Stimulated activated CD4-positive, alpha-beta T cell treated with anti-CD3 and anti-CD28 coated beads, Interleukin-1b, Interleukin-23, amount 100 ng/mL, for 1 hour (primary cell): ENCODE measurements at places on chromosomes 3 and 15.

GRCh38 chr3:107816107-107816506, 274.7 kb downstream of the CD47 start:
- no peak for DNase-seq

- DNase-seq = no peak
Observed at GRCh38 chr3:53144862-53145712, 14.9 kb upstream of the RFT1 start.

DNA sequence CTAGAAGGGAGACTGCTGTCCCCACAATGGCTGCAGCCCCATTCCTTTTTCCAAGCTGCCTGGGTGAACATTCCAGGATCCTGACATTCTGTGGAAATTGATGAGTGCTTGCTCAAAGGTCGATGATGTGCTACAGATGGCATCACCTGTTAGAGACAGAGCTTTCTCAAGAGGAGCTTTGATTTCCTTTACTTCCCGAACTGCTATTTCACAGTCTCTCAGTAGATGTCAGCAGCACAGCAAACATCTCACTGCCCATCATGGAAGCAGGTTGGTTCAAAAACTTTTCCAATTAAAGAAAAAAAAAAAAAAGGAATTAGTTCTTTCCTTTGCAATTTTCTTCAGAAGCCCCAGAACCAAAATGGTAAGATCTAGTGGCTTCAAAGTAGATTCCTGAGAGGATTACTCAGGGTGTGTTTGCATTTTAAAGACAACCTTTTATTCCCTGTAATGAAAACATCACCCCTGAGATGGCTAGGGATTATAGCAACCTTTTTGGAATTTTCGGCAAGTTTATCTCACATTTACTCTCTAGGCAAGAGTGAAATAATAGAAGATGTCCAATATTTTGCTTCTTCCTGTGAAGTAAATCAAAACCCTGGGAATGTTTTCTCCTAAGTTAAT, 44.8 kb downstream of the POLR2M start:
- no peak for DNase-seq

- DNase-seq = no peak
Observed at GRCh38 chr3:157499342-157499963, 3.8 kb downstream of the VEPH1 start.

DNA sequence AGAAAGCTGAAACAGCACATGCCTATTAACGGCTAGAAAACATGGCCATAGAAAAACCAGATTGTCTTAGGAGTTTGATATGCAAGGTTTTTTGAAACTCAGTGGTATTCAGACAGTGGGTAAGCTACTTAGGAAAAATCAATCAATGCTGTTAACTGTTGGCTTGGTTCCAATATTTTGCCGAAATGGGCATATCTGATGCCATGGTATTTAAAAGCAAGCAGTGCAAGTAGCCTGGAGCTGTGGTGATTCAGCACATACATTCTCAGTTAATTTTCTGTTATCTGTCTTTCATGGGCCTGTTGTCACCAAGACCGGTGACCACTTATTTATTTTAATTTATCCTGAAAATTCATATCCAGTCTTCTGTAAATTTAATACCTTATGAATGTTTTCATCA, 17.3 kb upstream of the SUCNR1 start:
- DNase-seq = no peak

- DNase-seq = no peak
Observed at GRCh38 chr15:80426316-80426715, 22.1 kb downstream of the ARNT2 start.
